LNCaP clone FGC (cell line): ENCODE measurements at places on chromosomes 12 and 14.

- DNase-seq, result no peak
Measured at GRCh38 chr12:89857652-89858274, 149.1 kb upstream of the ATP2B1 start.

DNA sequence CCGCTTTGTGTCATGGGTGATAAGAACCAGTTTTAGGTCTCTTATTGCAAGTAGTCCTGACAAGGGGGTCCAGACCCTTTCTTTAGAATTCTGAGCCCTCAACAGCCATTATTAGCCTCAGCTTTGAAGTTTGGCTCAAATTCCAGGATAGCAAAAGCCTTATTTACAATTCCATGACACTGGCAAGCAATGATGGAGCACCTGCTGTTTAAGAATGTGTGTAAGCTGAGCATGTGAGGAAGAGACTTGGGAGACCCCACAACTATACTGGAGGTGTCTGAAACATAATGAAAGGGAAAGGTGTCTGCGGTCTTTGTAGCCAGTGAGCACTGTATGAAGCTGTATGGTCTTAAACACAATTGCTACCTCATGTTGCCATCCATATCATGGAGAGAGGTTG is 119.8 kb downstream of the TBX5 start:
- DNase-seq, result no peak

DNA sequence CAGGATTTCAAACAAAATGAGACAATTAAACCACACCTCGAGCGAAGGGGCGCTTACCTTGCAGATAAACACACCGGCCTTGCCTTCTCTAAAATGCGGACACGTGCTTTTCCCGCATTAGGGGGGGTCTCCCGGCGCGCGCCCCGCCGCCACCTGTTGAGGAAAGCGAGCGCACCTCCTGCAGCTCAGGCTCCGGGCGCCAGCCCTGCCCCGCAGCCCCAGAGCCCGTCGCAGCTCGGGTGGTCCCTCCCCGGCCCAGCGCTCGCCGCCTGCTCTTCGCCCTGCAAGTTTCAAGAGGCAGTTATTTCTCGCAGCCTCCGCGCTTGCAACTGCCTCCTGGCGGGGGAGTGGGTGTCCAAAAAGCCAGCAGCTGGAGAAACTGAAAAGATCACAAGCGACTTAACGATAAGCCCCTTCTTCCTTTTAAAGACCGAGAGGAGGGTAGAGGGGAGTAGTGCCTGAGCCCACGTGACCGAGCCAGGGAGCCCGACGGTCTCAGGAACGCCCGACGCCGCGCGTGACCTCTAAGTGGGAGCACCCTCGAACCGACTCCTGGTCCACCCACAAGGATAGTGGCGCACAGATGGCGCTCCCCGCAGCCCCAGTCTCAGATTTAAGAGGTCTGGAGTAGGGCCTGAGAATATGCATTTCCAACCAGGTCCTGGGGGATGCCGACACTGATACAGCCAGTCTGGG is at the start of gene ESR2:
Gene ESR2, minus strand, starts transcription at position 396 of the 696 bp plus-strand sequence. CDS start 11,386 bp downstream, outside the sequence.
- no peak for DNase-seq

GRCh38 chr14:101082036-101082435 is 178.5 kb upstream of the RTL1 start:
- no peak for DNase-seq

- DNase-seq, result no peak
Measured at GRCh38 chr12:121282072-121282742, 14.3 kb downstream of the CAMKK2 start.

DNA sequence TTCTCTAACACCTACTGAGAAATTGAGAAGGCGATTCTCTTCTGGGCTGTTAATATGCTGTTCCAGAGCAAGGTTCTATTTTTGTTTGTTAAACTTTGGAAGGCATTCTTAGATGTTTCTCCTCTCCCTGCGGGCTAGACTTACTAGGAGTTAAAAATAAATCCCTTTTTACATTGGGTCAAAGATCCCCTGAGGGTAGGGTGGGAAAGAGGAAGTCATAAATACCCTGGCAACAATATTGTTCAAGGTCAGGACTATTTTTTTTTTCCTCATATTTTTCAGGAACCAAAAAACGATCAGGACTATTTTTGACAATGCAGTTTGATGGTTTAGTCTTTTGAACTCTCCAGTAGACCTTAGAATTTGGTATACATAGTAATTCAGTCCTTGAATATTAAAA is 12.0 kb upstream of the SLC2A14 start:
- no peak for DNase-seq

GRCh38 chr14:102194856-102195255 is 55.2 kb downstream of the WDR20 start:
- DNase-seq, result no peak

DNA sequence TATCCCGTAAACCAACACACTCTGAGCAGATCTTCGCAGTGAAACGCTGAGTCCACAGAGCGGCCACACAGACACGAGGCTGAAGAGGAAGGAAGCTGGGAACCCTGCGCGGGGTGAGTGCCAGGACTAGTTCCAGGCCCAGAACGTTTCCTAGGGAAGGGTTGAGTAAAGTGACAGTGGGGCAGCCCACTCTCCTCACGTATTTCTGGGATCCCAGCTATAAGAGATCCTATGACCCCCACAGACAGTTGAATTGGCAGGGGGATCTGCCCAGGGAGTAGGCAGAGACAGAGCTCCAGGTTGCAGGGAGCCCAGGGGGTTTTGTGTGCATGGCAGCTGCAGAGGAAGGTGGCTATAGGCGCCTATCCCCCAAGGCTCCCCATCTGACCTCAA is 51.1 kb downstream of the GTF2A1 start:
- DNase-seq, result no peak

DNA sequence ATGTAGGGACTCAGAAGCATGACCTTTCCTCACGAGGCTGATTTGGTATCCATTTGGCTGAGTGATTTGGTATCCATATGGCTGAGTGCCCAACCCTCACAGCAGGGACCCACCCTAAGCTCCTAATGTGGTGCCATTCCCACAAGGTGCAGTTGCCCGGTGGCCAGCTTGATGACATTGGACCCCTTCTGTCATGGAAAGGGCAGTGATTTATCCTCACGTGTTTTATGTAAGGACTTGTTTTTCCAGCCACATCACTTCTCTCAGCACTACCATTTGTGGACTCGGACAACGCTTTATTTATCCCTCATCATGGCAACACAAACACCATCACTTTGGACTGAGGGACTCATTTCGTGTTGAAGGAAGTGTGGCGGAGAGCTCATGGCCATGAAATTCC is 8.5 kb upstream of the CDC42BPB start:
- no peak for DNase-seq

GRCh38 chr14:40345334-40345733 is 913.1 kb upstream of the FBXO33 start:
- DNase-seq, result no peak

- DNase-seq, result no peak
Measured at GRCh38 chr14:96245710-96246538, 10.1 kb upstream of the BDKRB1 start.

GRCh38 chr12:45429831-45430230 is 213.9 kb downstream of the ANO6 start:
- DNase-seq, result no peak

DNA sequence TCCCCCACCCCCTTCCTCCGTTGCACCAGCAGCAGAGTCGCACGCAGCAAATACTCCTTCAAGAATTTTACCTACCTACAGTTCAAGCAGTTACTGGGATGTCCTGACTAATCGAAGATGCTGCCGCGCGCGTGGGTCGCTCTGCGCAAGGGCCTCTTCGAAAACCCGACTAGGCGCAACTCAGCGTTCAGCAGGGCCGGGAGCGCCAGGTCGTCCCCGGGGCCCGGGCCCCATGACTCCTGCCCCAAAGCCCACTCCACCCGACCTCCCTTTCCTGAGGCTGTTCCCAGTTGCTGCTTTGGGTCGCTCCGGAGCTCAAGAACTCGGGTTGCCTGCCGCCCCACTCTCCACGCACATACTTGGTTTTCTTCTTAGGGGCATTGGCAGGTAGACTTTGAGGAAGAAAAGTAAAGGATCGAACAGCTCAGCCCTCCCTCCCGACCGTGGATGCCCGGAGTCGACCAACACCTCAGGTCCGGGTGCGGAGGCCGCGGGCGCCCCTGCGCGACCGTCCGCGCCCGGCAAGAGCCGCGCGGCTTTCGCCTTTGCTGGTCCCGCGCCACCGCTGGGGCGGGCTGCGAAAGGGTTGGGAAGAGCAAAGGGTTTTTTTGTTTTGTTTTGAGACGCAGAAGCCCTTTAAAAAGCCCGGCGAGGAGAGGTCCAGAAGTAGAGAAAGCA is 1.9 kb downstream of the BMP4 start:
- no peak for DNase-seq

DNA sequence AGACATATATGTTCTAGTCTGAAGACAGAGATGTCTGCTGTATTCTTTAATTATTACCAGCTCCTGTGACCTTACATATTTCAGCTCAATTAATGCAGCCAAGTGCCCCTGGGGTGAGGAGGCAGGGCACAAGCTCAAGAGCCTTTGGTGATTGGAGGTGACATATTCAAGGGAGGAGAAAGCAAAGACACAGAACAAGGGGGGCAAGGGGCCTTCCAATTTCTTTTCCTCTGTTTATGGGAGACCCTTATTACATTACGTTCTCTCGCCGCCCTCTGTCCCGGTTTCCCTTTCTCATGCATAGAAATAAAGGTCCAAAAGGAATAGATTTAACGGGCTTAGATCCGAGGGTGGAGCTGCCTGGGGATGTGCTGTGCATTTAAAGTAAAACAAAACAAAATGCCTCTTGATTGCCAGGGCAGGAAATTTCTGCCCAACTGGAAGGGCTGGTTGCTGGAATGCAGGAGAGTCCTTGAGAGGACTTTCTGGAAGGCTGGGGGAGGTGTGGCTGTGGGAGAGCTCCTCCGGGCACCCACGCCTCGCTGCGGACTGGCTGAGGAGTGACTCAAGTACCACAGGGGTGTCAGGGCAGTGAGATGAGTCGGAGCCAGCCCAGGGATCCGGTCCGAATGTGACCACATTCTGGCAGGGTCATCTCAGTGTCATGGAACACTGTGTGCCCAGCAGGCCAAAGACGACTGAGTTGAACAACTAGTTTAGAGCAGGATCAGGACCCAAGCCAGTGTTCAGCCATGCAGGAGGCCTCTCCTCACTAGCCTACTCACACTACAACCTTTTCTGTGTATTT is 32.1 kb upstream of the GSG1 start:
- DNase-seq, result peak; percentile 92

- no peak for DNase-seq
Measured at GRCh38 chr14:95478818-95479217, 37.6 kb downstream of the SYNE3 start.

DNA sequence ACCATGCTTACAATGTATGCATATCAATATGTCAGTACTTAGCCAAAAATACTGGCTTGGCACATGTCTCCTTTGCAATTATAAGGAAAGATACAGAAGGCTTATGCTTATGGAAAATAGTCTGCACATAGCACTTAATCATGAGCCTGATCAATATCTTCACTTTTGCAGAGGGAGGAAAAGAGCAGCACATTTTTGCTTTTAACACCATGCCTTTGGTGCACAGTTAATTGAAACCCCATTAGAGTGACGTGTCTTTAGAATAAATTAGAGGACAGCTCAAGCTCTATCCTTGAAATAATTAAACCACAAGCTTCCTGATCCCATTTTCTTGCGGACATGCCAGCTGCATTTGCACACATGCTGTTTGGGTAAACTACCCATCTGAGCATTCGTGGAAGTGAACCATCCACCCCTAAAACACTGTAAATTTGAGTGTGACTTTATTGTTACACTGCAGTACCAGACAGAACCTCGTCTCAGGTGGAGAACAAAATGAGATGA is 839.9 kb upstream of the MGAT4C start:
- DNase-seq, result no peak

DNA sequence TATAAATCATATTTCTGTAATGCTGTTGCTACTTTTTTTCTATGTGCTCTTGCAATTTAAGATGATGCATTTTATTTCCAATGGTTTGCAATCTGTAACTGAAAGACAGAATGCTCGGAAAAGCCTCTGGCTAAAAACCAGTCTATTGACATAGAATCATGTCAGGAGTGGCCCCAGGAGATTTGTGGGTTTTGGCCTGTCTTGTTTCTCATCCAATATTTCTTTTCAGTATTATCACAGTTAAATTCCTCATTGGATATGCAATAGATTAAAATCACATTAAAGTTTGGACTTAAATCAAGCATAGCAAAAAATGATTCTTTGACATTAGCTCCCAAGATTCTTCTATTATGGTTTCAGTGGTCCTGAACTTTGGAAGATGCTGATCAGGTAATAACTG is 19.1 kb upstream of the SLC38A2 start:
- DNase-seq, result no peak

- DNase-seq, result no peak
Measured at GRCh38 chr12:3905664-3906063, 32.5 kb upstream of the PARP11 start.

- DNase-seq, result no peak
Measured at GRCh38 chr14:104677512-104678332, 11.7 kb upstream of the INF2 start.

GRCh38 chr14:24253936-24254335 is 9.0 kb downstream of the TGM1 start:
- DNase-seq, result no peak

DNA sequence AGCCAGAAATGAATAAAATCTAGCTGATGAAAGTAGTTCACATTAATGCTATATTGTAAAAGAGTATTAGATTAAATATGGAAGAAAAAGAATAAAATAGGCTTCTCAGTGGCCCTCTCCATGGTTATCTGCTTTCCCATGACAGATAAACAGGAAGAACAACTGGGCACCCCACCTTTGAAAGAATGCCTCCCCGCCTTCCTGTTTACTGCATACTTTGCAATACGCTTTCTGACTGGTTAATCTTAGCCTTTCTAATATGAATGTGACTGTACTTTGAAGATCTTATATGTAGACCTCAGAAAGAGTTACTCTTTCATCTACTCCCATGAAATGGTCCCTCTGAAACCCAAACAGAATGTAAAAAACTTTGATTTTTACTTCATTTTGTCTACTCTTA is 34.1 kb upstream of the DAAM1 start:
- no peak for DNase-seq

GRCh38 chr12:7439579-7440505 is 4.1 kb downstream of the CD163L1 start:
- DNase-seq, result no peak

GRCh38 chr12:92000597-92000996 is 145.0 kb downstream of the BTG1 start:
- DNase-seq, result no peak
